ENCODE measurements at places on chromosomes 1 and 21.
A peak's percentile ranks its signal among the peaks of the same experiment; 100 is the strongest.

- DNase-seq: peak; percentile 73
Observed at GRCh38 chr1:6743189-6744101, 41.8 kb upstream of the CAMTA1 start.

DNA sequence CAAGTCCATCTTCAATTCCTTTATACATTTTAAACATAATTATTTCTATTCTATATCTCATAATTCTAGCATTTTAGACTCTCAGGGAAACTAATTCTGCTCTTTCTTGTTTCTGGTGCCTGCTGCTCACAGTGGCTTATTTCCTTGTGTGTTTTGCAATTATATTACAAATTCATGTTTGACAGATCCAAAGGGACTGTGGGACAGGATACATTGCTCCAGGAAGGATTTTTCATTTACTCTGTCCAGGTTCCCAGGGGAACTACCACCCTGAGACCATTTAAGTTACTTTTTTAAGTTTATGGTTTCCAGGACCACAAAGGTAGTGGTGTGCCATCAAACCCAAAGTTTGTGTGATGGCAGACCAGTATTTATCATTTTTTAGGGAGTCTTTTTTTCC lies 6.6 kb downstream of the TTC39A start:
- no peak for DNase-seq

- no peak for DNase-seq
Observed at GRCh38 chr1:216925962-216926625, 202.9 kb upstream of the ESRRG start.

GRCh38 chr1:66916320-66916719 lies 8.3 kb downstream of the DNAI4 start:
- no peak for DNase-seq

GRCh38 chr1:230196077-230196476 lies 129.0 kb downstream of the GALNT2 start:
- no peak for DNase-seq

- peak; percentile 7 for DNase-seq
Observed at GRCh38 chr1:72281637-72282270, 585 bp downstream of the NEGR1 start.

GRCh38 chr1:97159342-97159741 lies 437.8 kb downstream of the PTBP2 start:
- DNase-seq: no peak

DNA sequence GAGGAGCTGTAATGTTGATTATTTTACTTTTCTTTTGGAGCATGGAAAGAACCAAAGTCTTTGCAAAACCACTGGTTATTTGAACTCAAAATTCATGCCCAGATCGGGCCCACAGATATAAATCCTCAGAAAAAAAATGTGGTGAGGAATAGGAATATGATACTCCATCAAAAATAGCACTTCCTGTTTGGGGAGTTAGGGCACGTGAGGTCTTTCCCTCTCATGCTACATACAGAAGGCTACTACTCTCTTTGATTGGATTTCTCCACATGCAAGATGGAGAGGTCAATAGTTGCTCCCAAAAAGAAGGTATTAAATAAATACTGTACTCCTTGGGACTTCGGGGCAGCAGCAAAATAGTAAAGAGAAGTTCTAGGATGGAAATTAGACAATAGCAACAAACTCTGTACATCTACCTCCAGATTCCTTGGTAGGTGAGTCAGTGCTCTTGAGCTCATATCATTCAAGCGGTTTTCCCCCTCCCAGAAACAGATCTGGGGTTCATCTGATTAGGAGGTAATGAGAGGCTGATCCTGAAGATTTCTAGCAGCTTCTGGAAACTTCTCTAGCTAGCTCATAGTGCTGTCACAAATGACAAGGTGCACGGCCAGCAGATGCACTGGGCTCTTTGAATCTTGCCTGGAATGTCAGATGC lies 47.1 kb downstream of the SLC9C2 start:
- DNase-seq: no peak

DNA sequence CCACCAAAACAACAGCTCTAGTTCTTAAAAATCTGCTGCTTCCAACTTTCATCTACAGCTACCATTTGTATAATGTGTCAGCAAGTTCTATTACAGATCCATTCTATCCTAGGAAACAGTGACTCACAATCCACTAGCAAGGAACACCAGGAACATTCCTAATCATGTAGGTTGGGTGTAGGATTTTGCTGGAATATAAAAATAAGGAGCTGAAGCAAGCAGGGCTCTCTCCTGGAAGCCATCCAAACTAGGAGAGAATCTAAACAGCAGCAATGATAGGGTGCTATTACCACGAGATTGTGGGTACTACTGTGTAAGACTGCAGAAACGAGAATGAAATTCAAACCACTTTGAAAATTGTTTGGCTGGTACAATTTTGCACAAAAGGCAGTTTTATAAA lies 135.0 kb downstream of the PTPN14 start:
- peak; percentile 64 for DNase-seq

DNA sequence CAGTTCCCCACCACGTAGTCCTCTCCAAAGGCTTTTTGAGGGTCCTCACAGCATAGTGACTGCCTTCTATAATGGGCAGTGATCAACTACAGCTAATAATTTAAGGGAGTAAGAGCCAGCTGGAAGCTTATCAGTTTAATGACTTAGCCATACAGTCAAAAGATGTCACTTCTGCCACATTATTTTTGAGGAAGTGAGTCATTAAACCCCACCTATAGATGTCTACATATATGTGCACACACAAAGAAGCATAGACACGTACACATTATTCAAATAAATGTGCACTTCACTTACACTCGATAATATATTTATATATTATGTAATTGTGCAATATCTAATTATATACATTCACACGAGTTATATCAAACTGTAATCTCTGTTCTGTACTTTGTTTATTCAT lies 1704.7 kb downstream of the KCNT2 start:
- no peak for DNase-seq

GRCh38 chr21:26916799-26917198 lies 50.1 kb downstream of the ADAMTS5 start:
- DNase-seq: no peak

- DNase-seq: no peak
Observed at GRCh38 chr1:189834813-189835212, 642.9 kb downstream of the BRINP3 start.

- DNase-seq: peak; percentile 38
Observed at GRCh38 chr1:50704126-50704525, 255.9 kb downstream of the FAF1 start.

Measured in H4 (cell line).